ENCODE measurements at places on chromosomes 12 and 14.
A peak's percentile ranks its signal among the peaks of the same experiment; 100 is the strongest.

GRCh38 chr12:2118481-2119255, 65.9 kb downstream of the CACNA1C start:
- DNase-seq: no peak

GRCh38 chr12:5083955-5084849, 40.5 kb downstream of the KCNA5 start:
- DNase-seq: no peak

DNA sequence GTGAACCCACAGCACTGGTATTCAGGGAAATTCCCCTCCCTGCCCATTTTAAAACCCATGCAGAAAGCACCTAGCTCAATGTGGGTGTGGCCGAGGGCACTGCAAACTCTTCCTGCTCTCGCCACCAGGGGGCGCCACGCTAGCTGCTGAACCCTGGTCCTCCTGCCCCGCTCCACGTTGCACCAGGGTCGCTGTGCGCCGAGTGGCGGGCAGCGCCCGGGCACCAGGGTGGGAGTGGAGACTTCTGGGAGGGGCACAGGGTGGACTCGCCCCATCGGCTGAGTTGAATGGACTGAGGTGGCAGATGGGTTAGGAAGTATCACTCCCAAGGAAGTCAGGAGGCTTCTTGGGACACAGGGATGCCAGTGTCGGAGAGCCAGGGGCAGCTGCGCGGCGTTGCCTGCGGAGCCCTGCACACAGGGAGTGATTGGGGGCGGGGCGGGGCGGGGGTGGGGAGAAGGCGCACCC, 48.1 kb upstream of the BCL11B start:
- peak; percentile 43 for DNase-seq

DNA sequence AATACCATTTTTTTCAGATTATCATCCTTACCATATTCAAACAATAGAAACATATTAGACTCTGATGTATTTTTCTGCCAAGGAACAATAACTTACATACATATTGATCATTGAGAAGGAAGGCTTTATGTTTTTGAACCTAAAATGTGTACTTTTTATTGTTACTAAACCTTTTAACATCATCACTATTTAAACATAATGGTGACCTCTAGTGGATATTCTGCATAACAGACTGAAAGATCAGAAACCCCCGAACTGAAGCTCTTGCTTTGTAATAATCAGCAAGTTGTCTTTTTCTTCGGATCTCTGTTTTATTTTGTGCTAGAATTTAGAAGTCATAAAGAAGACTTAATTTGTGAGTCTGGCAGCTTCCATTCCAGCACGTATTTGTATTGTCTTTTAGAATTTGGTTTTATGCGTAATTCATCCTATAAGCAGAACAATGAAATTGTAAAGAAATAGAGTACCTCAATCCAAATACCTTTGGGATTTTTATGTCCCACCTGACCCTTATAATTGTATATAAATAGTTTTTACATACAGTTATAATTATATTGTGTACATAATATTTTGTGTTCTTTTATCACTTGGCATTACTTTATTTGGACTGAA, 125.9 kb upstream of the ATF1 start:
- no peak for DNase-seq

- no peak for DNase-seq
Measured at GRCh38 chr14:59465316-59466135, at the start of gene GPR135. Gene GPR135, minus strand, starts transcription at chr14:59465380. Its CDS starts 154 bp downstream, at chr14:59465226.

DNA sequence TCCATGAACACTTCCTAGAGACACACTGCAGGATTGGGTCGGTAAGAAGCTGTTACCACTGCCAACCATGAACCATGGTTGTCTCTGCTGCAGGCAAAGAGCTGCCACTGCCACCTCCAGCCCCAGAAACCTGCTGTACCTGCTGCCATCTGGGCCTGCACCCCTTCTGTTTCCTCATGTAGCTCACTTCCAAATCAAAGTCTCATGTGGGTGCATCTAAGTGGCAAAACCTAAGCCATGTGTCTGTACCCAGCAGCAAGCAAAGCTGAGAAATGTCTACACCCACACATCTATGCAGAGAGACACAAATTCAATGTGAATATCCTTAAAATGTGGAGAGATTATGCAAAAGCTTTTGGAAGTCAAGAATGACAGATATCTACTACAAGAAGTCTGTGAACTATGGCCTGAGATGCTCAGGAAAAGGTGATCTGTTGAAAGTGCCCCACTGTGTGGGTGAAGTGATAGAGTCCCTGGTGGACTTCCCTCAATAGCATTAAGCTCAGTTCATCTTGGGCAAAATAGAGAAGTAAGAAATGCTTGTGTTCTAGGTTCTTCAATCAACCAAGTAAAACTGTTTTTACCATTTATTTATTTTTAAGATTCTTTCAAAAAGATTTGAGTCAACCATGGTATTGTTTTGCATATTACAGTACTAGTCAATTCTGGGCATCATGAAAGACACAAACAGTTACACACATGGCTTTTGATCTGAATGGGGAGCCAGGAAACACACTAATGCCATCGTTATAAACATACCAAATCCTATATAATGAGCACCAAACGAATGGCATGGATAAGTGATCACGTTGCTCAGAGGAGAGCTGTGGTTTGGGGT, 64.4 kb downstream of the FOS start:
- DNase-seq: no peak

- DNase-seq: no peak
Measured at GRCh38 chr12:12689647-12690300, 6.2 kb downstream of the GPR19 start.

DNA sequence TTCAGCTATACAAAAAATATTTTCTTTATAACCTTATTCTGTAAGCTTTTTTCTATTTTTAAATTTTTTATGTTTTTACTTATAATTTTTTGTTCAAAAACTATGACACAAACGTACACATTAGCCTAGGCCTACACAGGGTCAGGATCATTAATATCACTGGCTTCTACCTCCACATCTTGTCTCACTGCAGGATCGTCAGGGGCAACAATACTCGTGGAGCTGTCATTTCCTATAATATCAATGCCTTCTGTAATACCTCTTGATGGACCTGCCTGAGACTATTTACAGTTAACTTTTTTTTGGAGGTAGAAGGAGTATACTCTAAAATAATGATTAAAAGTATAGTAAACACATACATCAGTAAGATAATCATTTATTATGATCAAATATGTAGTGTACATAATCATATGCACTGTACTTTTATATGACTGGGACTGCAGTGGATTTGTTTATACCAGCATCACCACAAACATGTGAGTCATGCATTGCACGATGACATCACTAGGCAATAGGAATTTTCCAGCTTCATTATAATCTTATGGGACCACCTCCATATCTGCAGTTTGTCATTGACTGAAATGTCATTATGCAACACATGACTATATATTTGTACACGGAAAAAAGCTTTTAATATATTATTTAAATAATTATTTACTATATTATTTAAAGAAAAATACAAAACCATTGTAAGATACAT, 18.5 kb upstream of the PMCH start:
- no peak for DNase-seq

- DNase-seq: no peak
Measured at GRCh38 chr14:66311990-66312389, 174.2 kb upstream of the CCDC196 start.

- DNase-seq: no peak
Measured at GRCh38 chr12:785706-786105, 33.3 kb downstream of the WNK1 start.

- no peak for DNase-seq
Measured at GRCh38 chr14:56324856-56325699, 206.9 kb downstream of the PELI2 start.

- no peak for DNase-seq
Measured at GRCh38 chr14:98928418-98928817, 343.6 kb downstream of the BCL11B start.

DNA sequence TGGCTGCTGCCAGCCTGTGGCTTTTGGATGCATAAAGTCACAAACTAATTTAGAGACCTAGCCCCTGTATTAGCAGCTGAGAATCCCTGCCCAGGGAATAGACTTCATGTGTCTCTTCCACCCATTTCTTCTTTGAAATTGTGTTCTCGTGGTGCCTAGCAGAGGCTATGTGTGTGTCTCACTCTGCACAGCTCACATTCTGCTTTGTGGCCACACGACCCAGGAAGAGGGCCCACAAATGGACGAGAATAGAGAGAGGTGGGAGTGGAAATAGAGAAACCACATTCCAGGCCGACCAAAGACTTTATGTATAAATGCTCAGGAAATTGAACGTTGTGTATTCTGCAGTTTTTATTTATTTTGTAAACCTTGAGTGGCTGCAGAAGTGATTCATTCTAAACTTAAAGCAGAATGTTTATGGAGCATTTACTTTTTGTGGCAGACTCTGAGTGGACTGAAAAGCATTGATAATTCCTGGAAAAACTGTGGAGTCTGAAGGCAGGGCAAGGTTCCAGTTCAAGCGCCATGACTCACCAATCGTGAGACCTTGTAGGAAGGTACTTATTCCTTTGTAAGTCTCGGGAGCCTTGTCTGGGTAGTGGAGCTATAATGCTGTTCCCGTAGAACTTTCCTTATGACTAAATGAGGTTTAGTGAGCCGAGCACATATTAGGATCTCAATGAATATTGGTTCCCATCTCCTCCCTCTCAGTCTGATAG, 9.1 kb downstream of the B4GALNT3 start:
- no peak for DNase-seq

DNA sequence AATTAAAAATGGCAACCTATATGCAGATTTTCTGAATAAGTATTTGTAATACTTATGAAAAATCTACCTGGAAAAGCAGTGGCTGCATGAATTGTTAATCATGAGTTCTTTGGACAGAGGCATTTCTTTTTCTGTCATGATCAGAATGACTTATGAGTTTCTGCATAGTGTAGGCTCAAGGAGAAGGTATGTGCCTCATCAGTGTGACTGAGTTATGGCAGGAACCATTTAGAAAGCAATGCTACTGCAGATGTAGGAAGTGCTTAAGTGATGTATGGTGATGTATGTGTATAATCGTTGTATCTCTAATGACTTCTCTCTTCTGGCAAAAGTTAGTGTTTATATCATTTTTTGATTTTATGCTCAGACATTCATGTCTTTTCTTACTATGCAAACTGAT, 816.4 kb upstream of the FBXO33 start:
- DNase-seq: no peak

- DNase-seq: no peak
Measured at GRCh38 chr12:63305901-63306875, 155.2 kb upstream of the AVPR1A start.

DNA sequence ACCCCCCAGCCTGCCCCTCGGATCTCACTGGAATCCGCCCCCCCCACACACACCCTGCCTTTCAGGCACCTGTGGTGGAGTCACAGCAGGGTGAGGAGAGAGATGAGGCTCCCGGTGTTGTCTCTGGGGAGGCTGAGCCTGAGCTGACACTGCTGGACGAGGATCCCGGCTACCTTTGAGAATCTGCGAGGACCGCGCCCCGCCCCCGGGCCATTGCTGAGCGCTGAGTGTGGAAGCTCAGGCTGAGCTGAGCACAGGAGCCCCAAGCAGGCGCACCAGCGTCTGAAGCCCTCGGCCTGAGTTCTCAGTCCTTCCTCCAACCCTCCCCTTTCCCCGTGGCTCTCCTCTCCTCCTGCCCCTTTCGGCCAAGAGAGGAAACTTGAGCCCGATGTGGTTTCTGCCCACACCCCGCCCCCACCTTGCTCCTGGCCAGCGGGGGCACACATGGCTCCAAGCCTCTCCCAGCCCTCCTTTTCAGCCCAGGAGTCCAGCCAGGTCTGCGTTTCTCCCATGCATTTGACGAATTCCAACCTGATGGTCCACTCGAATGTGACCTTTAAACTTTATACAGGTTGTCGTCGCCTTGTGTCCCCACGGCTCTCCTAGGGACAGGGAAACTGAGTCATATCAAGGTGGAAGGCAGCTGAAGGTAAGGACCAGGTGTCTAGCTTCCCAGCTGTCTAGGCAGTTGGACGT, at the start of gene NFE2:
Gene NFE2, minus strand, starts transcription at position 284 of the 696 bp plus-strand sequence. CDS start 5,767 bp downstream, outside the sequence.
- no peak for DNase-seq

- no peak for DNase-seq
Measured at GRCh38 chr14:55249423-55249822, 21.8 kb upstream of the FBXO34 start.

DNA sequence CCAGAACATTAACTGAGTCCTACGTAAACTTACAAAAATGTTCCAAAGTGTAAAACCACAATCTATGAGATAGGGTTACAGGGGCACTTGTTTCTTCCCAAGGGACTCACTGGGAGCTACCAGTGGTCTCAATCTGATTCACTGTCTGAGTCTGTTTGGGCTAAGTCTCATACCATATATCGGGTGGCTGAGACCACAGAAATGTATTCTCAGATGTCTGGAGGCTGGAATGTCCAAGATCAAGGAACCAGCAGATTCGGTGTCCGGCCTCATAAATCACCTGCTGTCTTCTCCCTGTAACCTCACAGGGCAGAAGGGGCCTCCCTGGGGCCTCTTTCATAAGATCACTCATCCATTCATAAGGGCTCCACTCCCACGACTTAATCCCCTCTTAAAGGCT, 616.3 kb upstream of the TMEM132C start:
- no peak for DNase-seq

GRCh38 chr14:91464615-91465205, 45.4 kb downstream of the PPP4R3A start:
- DNase-seq: no peak

DNA sequence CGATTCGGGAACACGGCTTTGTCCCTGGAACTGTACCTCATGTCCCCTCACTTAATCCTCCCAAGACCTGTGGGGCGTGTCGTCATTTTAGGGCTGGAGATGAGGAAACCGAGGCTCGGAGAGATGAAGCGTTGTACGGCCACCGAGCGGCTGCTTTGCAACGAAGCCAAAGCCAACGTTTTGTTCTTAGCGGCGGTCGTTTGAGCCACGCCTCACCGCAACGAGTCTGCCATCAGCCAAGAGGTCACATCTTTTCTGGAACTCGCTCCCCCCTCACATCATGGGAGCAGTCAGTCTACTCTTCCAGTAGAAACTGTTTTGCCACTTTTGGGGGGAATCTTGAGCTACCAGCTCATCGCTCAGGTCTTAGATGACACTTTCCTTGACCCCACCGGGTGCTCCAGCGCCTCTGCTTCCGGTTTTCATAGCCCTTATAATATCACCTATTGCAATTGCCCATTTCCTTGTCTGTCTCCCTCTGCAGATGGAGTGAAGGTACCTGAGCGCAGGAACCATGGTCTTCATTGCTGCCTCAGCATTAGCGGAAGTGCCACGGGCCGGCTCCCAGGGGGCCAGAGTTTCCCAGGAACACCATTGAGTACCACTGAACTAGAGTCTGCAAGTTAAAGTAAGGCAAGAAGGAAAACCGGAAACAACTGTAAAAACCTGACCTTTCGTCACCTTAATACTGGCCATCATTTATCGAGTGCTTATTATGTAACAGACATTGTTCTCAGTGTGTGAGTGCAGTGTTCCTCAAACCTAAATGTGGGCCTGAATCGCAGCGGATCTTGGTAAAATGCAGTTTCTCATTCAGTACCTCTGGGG, 19.6 kb downstream of the NINJ2 start:
- DNase-seq: no peak

- no peak for DNase-seq
Measured at GRCh38 chr12:113214895-113215400, 6.3 kb upstream of the TPCN1 start.

- DNase-seq: no peak
Measured at GRCh38 chr14:101134851-101135433, 231.4 kb upstream of the RTL1 start.

DNA sequence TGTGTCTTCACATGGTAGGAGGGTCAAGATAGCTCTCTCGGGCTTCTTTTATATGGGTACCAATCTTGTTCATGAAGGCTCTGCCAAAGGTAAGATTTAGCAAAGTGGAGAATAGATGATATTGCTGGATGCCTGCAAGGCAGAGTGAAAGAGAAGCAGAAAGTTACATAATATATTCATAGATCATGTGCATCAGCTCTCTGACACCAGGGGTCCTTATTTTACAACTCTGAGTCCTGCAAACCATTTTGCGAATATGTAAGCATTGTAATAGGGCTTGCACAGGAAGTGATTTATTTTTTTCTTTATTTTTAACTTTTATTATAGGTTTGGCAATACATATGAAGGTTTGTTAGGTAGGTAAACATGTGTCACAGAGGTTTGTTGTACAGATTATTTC, 31.8 kb downstream of the CRADD start:
- no peak for DNase-seq

Data from activated T-helper 1 cell treated with Interleukin-2 at 50 U/mL for 16 hours (primary cell).